ENCODE measurements at places on chromosomes 1 and 21.

DNA sequence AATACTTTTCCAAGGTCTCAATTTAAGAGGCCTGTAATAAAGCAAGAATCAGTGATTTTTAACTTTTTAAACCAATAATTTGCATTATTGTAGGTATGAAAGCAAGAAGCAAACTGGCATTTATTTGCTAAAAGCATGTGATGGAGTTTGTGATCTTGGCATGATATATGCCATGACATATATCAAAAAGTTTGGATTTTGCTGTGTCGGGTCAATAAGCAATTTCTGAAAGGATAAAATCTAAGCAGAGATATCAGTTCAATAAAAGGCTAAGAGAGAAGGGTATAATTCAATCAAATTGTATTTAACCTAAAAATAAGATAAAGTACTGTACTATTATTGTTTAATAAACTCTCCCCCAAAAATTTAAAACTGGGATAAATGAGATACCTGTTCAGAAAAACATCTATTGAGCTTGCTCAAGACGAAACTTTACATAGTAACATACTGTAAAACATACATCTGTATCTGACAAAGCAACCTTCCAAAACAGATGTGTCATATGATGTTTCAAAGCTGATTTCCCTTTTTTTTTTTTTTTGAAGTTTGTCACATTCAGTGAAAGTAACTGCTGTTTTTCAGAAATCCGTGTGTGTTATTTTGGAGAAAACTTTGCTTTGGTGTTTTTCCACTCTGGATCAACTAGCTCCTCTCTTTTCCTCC lies 74.5 kb downstream of the TGFBR3 start:
- DNase-seq = no peak

GRCh38 chr1:95699149-95699953 lies 465.3 kb downstream of the RWDD3 start:
- no peak for DNase-seq

DNA sequence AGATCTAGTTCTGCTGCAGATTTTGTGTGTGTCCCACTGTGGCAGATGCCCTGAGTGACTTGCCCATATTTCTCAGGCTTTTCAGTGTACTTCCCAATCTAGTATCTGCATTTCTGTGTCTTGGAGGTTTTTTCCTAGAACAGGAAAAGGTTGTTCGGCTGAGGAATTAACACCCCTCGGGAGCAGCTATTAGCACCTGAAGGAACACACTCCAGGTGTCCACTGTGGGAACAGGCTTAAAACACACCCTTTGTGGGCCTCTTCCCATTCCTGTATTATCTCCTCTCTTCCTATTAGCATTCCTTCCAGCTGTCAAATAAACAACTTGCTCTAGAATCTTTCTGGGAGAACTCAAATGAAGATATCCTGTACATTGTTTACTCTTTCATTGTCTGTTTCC lies 178.3 kb downstream of the HMCN1 start:
- DNase-seq = no peak

GRCh38 chr1:18204575-18204974 lies 97.0 kb downstream of the IGSF21 start:
- DNase-seq = no peak

DNA sequence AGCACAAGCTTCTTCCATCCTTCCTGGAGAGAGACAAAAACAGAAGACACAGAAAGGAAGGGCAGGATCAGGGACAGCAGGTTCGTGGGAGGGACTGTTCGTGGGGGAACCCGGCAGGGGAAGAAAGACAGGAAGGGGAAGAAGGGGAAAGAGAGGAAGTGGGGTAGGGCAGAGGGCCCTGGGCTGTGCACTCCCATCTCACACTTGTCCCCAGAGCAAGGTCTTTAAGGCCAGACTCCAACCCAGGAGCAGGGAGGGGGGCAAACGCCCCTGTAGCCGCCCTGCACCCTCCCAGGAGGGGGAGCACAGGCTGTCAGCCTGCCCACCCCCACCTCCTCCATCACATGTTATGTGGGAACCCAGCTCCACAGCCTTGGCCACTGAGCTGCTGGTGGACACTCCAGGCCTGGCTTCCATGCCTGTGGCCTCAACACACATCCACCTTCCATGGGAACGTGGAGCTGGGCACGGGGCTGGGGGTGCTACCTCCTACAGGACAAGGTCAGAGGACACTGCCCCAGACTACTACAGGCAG lies 9.3 kb downstream of the SLC19A1 start:
- no peak for DNase-seq

DNA sequence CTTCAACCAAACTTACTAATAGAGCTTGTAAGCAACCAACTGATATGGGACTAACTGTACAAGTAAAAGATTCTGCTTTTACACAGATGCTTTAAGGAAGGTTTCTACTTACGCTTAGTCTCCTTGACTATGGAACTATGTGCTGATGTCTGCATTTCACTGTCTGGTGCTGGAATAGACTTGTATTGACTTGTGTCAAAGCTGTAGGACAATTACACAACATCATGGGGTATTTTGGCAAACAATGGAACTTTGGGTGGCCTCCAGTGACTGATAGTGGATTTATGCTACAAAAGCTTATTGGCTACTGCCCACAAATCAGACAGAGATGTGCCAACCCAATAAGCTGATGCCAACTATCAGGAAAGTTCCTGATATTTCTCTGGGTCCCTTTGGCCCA lies 10.6 kb downstream of the CBR1 start:
- no peak for DNase-seq

GRCh38 chr1:227379555-227379892 lies 61.2 kb upstream of the CDC42BPA start:
- no peak for DNase-seq

DNA sequence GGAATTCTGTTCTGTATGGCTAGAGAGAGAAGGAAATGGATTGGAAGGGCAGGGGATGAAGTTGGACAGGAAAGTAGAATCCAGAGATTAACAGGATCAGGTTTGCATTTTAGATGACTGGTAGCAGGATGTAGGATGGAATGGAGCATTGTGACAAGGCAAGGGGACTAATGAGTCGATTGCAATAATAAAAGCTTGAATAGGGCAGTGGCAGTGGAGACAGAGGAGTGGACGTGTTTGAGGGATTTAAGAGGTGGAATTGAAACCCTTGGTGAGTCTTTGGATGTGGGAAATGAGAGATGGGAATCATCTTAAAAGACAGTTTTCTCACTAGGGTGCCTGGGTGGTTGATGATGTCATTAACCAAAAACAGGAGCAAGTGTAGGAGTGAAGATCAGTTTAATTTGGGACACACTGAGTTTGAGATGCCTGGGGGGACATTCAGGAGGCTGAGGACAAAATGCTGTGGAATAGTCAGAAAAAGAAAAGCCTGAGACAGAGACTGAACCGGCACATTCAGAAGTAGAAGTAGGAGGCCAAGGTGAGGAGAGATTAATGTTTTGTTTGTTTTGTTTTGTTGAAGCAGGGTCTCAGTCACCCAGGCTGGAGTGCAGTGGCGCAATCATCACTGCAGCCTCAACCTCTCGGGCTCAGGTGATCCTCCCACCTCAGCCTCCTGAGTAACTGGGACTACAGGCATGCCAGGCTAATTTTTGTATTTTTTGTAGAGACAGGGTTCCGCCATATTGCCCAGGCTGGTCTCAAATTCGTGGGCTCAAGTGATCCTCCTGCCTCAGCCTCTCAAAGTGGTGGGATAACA lies 29.1 kb upstream of the C1orf146 start:
- DNase-seq = no peak

DNA sequence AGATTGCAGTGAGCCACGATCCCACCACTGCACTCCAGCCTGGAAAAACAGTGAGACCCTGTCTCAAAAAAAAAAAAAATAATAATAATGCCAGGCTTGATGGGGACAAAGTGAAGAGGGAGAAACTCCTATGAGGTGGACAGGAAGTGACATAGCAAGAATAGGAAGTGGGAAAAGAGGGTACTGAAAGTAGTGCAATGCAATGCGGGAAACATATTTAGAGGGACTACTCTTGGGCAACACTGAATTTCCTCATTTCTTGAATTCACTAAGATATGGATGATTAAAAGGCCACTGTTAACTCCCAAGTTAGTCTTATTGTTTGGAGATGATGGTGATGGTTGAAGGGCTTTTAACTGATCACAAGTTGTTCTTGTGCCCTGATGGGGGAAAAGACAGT lies 21.6 kb upstream of the KCNA2 start:
- no peak for DNase-seq

DNA sequence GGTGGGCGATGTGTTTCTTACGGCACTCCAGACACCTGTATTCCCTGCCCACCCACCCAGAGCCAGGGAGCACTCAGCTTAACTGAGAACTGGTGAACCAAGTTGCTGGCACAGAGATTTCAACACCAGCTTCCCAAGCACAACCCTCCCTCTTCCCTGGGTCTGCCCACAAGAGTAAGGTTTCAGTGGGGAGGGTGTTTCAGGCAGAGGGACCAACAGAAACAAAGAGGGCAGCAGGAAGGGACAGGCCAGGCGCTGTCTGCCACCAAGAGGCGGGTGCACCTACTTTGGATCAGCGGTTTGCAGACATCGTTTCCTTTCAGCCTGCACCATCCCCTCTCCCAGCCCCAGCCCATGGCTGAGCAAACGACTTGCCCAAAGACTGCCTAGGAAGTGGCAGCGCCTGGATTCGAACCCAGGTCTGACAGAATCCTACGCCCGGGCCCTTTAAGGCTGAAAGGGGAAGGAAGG lies 21.9 kb upstream of the ALDH4A1 start:
- DNase-seq = no peak

GRCh38 chr1:238701024-238701423 lies 685.3 kb upstream of the CHRM3 start:
- no peak for DNase-seq

GRCh38 chr1:30005972-30006619 lies 717.3 kb downstream of the MATN1 start:
- no peak for DNase-seq

DNA sequence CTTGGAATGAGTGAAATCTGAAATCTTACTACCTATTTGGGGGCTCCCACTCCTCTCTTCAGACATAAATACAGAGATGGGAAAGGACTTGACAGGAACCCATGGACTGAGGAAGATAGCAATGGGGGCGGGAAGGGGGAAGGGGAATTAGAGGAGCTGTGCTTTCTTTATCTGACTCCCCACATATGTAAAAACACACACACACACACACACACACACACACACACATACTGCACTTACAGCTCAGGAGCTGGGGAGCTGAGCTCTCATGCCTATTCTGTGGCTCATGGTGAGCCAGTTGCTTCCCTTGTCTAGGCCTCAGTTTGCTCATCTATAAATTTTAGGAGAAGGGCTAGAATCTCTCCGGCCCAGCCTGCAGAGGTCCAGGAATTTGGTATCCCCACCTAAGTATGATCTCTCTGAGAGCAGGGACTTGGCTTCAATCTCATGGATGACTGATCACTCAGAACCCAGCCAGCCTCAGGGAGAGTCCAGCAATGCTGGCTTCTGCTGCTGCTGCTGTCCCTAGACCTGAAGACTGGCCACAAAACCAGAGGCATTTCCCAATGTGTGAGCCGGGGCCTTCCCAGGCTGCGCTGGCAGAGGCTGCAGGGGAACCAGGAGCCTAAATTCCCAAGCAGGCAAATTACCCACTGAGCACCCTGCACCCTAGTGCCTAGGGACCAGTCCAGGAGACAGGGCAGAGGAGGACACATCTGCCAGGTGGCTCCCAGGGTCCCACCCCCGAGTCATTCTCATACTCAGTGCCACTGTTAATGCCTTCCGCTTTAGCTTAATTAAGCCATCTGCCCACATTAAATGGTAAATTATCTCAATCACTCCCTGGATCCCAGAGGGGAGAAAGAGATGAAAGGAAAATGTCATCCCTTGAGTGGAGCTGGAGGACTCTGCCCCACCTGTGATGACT lies 57.5 kb upstream of the RBM15 start:
- no peak for DNase-seq

- no peak for DNase-seq
Observed at GRCh38 chr1:156551869-156552268, 20.5 kb downstream of the IQGAP3 start.

- DNase-seq = no peak
Observed at GRCh38 chr1:168179438-168180147, 831 bp downstream of the TIPRL start.

- no peak for DNase-seq
Observed at GRCh38 chr1:110880708-110881374, 7.9 kb downstream of the CD53 start.

GRCh38 chr1:20076710-20077461 lies 6.9 kb downstream of the PLA2G5 start:
- DNase-seq = no peak

DNA sequence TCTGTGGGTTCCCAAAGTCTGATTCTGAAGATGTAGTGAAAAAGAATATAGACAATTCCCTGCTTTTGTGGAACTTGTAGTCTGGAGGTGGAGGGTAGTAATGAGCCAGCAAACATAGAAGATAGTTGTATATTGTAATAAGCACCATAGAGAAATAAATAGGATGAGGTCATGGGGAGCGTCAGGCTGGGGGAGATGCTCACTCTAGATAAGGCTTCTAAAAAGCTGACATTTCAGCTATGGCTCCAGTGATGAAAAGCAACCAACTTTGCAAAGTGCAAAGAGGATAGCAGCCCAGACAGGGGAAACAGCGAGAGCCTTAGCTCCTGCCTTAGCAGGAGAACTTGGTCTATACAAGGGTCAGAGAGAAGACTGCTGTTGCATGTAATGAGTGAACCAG lies 98.0 kb upstream of the RALGPS2 start:
- no peak for DNase-seq

GRCh38 chr1:167456926-167457325 lies 61.4 kb downstream of the CD247 start:
- no peak for DNase-seq

- no peak for DNase-seq
Observed at GRCh38 chr1:101079341-101079740, 53.8 kb upstream of the DPH5 start.

Measured in C1 segment of cervical spinal cord (tissue), 14 donors.